ENCODE measurements at places on chromosomes 3 and 15.

DNA sequence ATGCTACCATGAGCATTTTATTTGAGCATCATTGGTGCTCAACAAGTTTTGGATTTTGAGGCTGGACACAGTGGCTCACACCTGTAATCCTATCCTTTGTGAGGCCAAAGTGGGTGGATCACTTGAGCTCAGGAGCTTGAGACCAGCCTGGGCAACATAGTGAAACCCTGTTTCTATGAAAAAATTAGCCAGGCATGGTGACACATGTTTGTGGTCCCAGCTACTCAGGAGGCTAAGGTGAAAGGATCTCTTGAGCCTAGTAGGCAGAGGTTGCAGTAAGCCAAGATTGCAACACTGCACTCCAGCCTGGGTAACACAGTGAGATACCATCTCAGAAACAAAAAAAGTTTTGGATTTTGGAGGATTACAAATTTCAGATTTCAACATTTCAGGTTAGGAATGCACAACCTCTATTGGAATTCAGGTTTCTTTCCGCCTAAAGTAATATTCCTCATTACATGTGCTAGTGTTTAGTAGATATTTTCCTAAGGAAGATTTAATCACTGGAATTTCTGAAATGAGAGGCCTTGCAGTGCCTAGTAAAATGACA lies 27.6 kb downstream of the CNOT10 start:
- no peak for DNase-seq

DNA sequence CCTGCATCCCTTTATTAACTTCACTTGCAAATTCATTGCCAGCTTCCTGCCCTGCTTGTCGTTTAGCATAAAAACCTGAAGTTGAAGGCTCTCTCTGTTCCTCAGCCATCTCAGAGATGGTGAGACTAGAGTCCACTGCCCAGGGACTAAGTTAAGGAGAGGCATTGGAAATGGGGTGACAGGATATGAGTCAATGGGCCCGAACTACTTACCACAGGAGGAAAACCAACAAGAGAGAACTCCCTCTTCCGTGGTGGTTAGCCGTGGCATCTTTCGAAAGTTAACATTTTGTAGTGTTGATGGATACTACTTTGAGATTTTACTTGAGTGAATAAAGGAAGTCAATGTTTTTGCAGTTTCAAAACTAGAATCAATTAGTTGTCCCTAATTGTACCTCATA lies 65.3 kb downstream of the LRTM1 start:
- DNase-seq: no peak

DNA sequence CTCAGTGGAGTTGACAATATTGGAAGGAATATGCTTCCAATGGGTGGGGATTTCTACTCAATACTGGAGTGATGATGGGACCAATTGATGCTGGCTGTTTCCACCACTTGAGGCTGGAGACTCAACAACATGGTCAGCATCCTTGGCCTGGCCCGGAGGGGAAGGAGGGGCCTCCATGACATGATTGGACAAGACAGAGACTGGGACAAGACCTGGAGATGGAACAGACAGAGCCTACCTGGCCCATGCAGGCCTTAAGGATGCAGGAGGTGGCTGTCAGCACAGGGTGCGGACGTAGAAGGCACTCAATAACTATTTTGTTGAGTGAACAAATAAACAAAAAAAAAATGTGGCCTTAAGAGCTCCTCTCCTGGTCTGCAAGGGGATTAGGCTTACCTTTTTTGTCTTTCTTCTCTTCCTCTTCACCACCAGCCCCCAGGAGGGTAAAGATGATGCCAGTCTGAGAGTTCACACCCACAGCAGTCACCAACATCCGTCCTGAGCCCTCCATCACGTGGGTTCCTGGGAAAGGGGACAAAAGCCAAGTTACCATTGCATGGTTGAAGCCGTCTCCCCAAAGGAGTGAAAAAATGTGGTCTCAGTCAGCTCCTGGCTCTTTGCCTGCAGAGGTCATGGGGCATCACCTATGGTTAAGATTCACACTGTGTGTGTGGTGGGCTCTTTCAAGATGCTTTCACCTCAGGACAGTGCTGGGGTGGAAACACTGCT lies 67.1 kb upstream of the SEC13 start:
- DNase-seq: no peak

DNA sequence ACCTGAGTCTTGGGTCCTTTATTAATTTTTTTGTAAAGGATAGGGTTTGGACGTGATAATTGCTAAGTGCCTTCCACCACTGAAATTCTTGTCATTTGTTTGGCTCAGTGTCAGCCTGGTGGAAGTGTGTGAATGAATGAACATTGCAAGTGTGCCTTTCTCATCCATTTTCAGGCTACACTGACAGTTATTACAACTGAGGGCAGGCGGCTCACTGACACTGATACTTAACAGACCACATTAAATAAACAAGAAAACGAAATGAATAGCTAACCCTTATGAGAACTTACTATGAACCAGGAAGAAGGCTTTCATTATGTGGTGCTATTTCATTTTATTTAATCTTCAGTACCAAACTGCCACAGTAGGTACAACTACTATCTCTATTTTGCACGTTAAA lies 188.8 kb upstream of the CRBN start:
- no peak for DNase-seq

DNA sequence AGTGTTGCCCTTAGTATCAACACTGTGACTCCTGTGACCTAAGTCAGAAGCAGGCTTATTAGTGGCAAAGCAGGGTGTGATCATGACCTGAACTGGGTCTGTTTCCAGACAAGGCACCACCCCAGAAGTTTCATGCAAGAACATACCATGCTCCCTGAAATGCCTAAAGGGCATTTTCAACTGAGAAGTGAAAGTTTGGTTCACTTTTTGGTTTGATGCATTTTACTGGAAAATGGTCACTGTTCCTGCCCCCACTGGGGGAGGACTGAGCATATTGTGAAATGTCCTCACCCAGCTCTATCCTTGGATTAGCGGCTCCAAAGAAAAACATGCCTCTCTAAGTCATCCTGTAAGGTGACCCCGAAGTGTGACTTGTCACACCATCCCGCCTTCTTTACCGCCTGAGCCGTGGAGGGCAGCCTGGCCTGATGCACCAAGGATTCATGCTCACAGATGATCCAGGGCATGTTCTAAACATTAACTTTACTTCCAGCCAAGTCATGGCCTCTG lies 3.1 kb upstream of the FAM240A start:
- no peak for DNase-seq

DNA sequence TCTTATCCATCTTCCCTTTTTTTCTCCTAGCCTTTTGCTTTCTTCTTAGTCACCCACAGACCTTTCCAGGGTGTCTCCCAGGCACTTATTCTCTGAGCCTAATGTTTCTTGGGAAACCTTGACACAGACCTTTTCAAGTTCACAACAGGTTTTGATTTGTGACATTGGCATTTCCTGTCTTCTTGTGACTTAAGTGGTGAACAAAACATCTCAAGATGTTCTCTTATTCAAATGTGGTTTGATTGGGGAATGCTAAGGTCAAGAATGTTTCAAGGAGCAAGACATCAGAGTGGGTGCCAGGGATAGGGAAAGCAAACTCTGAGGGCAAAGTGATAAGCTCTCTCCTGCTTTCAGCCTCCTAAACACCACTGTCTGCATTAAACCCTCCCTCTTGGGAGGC lies 68.2 kb upstream of the GSK3B start:
- DNase-seq: no peak

- no peak for DNase-seq
These were observed 357.9 kb downstream of the KCNH8 start for GRCh38 chr3:19506171-19506570.

DNA sequence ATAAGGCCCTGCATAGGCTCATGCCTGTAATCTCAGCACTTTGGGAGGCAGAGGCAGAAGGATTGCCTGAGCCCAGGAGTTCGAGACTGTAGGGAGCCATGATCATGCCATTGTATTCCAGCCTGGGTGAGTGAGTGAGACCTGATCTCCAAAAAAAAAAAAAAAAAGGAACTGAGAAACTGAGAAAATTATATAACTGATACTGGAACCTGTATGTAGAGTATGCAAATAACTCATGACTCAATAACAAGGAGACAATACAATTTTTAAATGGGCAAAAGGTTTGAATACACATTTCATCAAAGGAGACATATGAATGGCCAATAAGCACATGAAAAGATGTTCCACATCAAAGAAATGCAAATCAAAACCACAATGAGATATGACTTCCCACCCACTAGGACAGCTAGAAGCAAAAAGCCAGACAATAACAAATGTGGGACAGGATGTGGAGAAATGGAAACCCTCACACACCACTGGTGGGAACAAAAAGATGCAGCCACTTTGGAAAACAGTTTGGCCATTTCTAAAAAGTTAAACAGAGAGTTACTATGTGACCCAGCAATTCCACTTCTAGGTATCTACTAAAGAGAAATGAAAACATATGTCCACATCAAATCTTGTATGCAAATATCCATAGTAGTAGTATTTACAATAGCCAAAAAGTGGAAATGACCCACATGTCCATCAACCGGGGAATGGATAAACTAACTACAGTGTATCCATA lies 70.7 kb downstream of the IQSEC1 start:
- DNase-seq: no peak

- no peak for DNase-seq
These were observed 33.1 kb downstream of the TXNRD3 start for GRCh38 chr3:126621627-126622345.

DNA sequence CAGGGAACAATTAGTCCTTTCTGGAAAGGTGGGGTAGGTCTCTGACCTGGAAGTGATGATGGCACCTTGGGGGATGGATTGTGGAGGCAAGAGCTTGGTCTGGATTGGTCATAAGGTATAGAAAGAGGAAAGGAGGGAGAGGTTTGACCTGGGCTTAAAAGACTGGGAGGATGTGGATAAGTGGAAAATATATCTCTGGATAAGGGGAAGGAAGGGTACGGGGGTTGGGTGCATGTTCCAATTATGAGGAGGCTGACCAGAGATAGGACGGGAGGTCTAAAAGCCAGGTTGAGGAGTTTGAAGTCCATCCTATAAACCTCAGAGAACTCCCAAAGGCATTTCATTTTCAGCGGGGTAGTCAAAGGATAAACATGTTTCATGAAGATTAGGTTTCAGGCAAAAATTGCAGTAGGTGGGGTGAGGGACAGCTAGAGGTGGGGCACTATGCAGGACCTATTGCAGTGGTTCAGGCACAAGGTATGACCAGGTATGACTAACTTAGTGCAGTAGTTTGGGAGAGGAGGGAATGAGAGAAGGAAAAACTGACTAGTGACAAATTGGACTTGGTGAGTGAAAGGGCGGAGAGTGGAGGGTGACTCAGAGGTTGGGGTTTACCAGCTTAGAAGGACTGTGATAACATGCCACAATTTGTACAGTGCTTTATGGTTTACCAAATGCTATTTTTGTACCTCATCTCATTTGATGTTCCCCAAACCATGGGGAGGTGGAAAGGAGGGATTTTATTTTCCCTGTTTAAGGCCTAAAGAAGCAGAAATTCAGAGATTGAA lies 10.7 kb downstream of the PDE8A start:
- peak; percentile 29 for DNase-seq

DNA sequence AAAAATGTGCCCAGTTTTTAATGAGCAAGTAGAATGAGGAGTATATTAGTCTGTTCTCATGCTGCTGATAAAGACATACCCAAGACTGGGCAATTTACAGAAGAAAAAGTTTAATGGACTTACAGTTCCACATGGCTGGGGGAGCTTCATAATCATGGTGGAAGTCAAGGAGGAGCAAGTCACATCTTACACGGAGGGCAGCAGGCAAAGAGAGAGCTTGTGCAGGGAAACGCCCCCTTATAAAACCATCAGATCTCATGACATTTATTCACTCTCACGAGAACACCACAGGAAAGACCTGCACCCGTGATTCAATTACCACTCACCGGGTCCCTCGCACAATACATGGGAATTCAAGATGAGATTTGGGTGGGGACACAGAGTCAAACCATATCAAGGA lies 111.7 kb upstream of the CNTN6 start:
- DNase-seq: no peak

DNA sequence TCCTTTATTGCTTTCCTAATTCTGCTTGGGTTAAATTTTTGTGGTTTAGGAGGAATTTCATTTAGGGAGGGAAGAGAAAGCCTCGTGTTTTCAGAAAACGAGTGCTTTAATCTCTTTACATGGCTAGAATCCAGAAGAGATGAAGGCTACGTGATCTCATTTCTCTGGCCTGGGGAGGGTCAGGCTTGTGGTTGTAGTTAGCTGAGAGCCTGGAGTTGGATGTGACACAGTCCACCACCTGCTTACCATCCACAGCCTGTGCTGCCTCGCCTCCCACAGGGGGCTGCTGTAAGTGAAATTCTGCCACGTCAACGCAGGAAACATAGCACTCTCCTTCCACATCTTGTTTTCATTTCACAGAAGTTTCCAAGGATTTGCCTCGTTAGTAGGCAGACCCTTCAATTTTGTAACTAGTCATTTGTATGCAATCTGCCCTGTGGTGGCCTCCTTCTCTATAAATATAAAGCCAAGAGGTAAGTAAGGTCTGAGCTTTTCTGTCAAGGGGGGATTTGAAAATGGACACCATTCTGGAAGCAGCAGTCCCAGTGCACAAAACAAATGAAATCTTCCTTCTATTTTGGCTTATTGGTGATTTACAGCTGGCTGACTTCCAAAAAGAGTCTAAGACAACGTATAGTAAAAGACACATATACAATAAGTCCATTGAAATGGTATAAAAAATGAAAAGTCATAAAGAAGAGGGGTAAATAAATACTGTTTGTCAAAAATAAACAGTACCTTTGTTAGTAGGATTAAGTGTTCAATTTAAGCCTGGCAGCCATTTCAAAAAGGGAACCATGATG lies 3.4 kb downstream of the GXYLT2 start:
- no peak for DNase-seq
